ENCODE measurements at places on chromosomes 12 and 14.

GRCh38 chr12:85468356-85469157 lies 188.5 kb downstream of the ALX1 start:
- DNase-seq: no peak

DNA sequence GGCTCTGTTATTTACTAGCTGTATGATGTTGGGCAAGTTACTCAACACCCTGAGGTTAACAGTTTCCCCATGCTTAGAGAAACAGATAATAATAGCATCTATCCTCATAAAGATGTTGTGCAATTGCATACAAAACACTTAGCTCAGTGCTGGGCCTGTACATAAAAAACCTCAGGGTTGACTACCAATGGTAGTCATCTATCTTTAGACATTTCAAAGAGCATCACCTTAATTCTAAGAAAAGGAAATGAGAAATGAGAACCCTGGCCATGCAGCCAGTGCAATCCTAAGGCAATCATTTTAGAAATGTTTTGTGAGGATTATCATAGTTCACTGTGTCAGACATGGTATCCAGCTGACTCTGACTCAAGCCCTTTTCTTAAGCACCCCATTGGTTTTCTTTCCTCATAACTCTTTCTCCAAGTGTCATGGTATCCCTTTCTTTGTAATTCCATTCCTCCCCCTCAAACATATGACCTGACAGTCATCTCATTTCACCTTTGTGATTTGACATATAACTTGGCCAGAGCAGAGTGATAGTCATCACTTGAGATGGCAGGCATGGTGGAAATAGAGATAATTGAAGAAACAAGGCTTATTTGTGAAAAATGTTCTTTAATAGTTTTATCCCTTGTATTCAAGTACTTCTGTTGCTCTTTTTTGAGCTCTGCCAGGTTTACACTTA lies 29.5 kb upstream of the OSBPL8 start:
- no peak for DNase-seq

DNA sequence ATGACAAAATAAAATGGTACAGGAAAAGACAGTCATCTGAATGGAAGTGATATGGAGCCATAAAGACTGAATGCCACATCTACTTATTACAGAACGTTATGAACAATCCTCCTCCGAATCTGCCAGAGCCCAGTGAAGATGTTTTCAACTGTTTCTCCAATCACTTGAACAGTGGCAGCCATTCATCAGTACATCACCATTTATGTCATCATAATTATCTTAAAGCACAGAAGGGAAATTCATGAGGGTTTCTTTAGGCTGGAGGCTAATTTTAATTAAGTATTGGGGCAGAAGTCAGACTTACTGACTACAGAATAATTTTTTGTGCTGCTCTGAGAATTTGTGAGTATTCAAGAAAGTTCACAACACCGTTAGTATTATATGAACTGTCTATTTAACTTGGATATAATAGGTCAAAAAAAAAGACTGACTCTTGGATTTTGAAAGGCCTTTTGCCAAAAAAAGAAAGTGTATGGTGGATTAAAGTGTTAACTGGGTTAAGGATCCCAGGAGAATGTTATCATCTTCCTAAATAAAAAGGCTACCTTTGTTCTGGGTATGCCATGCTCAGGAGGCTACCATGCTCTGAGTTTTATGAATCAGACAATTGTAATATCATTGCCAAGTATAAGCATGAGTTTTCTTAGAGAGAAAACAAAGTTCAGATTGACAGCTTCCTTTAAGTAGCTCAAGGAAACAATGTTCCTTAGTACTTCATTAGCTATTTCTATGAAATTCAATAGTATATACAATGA lies 40.1 kb downstream of the PDZRN4 start:
- no peak for DNase-seq

GRCh38 chr12:76085520-76085868 lies 1.0 kb upstream of the NAP1L1 start:
- no peak for DNase-seq

- no peak for DNase-seq
Observed at GRCh38 chr12:63876980-63877379, 32.5 kb downstream of the SRGAP1 start.

GRCh38 chr14:51865953-51866747 lies 5.7 kb downstream of the GNG2 start:
- no peak for DNase-seq

- no peak for DNase-seq
Observed at GRCh38 chr14:56081139-56081538, 37.1 kb upstream of the PELI2 start.

GRCh38 chr14:38042322-38042721 lies 165.4 kb upstream of the SSTR1 start:
- DNase-seq: no peak

DNA sequence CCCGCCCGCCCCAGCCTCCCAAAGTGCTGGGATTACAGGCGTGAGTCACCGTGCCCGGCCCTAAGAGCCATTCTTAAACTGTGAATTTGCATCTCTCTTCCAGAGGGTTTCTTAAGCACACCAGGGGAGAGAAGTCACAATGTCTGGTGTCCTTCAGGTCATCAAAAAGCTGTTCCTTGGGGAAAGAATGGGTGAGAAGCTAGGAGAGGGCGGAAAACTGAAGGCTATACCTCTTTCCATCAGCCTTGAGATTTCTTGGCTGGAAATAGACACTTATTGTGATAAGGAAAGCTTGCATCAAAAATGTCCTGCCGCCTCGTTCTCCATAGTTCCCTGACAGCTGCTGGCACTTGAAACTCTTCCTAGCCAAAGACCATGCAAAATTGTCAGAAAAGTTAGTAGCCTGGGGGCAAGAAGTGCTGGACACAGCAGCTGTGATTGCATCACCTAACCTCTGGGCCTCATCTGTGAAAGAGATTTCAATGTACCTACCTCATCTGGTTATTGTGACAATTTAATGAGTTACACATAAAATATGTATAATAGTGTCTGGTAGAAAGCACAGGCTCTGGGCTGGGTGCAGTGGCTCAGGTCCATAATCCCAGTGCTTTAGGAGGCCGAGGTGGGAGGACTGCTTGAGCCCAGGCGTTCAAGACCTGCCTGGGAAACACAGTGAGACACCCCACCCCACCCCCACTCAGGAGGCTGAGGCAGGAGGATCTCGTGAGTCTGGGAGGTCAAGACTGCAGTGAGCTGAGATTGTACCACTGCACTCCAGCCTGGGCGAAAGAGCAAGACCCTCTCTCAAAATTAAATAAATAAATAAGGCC lies 9.7 kb upstream of the UBC start:
- DNase-seq: no peak

- no peak for DNase-seq
Observed at GRCh38 chr14:77133720-77134338, 7.8 kb downstream of the ZDHHC22 start.

- no peak for DNase-seq
Observed at GRCh38 chr14:22383515-22384166, 205.4 kb downstream of the DAD1 start.

DNA sequence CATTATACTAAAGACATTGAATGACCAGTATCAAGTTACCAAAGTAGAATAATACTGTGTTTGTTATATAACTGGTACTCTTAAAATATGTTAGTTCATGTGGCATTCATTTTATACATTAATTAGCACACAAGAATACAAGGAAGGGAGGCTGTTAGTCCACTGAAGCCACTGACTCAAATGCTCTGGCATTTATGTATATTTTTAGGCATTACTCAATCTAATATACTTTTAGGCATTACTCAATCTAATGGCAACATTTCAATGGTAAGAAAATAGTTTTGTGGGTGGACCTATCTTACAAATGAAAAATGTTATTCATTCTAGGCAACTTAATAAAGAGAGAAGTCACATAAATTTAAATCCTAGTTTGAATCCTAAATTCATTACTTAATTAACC lies 874.4 kb upstream of the USP15 start:
- no peak for DNase-seq

DNA sequence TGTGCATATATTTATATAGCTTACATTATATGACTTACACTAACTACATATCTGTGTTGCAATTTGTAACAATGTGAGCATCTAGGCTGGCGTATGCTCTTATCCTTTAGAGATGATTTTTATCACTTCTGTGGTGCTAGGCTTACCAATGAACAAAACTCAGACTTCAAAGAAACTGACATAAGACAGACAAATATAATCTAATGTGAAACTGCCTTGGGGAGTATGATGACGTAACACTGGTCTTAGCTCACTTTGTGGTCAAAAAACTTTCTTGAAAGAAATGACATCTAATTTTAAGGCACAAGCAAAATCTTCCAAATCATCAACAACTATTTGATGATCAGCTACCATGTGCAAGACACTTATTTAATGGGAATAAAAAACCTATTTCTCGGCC lies 50.0 kb downstream of the SOX5 start:
- no peak for DNase-seq

DNA sequence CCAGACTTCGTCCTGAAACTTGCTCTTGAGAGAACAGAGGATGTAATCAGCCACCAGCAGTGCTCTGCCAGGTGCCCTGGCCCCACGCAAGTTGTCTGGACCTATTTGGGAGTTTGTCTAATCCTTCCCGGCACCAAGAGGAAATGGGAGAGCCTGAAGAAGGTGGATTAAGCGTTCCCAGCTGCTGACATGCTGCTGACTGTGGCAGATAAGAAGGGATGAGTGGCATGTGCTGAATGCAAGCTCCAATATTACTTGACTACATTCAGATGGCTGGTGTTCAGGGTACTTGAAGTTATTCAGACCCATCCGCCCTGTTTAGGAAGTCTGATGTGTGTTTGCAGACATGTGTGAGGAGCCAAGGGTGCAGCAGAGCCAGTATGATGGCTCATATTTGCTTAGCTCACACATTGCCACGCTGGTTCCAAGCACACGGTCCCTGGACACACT lies 440.6 kb upstream of the CCDC196 start:
- no peak for DNase-seq

DNA sequence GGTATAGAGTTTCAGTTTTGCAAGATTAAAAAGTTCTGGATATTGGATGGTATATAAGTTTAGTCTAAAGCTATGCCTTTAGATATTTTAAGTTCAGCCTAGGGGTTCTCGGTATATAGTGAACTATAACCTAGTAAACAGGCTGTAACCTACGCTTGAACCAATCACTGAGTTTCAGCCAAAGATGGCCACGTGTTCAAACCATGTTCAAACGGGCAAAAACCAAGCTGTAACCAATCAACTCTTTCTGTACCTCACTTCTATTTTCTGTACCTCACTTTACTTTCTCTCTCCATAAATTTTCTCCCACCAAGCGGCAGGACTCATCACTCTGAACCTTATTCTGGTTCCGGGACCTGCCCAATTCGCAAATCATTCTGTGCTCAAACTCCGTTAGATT lies 1.4 kb downstream of the TMBIM4 start:
- DNase-seq: no peak

DNA sequence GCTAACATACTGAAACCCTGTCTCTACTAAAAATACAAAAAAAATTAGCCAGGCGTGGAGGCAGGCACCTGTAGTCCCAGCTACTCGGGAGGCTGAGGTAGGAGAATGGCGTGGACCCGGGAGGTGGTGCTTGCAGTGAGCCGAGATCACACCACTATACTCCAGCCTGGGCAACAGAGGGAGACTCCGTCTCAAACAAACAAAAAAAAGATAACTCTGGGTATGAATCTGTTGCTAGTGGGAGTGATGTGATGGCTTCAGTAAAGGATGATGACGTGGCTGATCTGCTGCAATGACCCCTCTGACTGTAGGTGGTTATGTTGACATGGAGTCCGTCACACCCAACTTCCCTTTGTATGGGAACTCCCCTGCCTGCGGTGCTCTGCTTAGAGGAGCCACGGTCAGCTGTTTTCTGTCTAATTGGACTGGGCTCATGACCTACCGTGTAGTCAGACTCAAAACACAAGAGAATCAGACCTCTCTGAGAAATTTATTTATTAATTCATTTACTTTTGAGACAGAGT lies 59.1 kb upstream of the MED13L start:
- DNase-seq: no peak

GRCh38 chr12:93156086-93156716 lies 221.5 kb upstream of the NUDT4 start:
- DNase-seq: no peak

DNA sequence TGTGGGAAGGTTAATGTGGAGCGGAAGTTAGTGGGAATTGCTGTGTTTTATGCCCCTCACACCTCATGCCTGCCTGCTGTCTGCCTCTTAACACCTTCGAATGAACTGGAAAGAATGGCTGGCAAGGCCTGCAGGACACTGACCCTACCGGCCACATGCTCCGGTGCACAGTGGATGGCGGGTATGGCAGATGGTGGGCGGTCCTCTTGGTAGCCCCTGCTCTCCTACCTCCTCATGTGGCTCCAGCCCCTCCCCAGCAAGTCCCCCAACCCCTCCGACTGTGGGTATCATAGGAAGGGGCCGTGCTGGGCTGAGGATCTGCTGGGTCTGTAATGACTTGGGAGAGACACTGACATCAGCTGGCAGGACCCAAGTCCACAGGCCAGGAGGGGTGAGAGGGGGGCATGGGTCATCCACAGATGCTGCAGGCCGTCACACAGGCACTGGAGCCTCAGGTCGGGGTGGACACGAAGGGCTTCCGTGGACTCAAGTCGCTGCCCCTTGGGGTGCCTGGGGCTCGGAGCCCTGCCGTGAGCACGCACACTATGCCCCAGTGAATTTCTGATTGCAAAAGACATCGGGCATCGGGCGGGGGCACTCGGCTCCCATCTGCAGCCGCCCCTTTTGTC lies 77.4 kb downstream of the KIF26A start:
- DNase-seq: no peak

GRCh38 chr12:43841253-43841652 lies 5.4 kb downstream of the TMEM117 start:
- DNase-seq: no peak

DNA sequence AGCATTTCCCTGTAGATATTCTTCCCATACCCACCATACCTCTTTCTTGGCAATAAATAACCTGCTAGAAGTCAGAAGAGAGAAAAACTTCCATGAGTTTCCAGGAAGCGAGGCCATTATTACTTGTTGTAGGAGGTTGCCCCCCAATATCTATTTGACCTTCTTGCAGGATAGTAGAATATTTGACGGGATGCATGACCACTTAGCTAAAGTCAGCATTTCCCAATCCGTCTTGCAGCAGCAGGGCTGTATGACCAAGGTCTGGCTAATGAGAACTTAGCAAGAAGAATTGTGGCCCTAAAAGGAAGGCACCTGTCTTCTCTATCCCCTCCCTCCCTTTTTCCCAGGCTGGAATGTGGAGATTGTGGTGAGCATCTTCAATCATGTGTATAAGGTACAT lies 51.5 kb downstream of the NINJ2 start:
- no peak for DNase-seq

DNA sequence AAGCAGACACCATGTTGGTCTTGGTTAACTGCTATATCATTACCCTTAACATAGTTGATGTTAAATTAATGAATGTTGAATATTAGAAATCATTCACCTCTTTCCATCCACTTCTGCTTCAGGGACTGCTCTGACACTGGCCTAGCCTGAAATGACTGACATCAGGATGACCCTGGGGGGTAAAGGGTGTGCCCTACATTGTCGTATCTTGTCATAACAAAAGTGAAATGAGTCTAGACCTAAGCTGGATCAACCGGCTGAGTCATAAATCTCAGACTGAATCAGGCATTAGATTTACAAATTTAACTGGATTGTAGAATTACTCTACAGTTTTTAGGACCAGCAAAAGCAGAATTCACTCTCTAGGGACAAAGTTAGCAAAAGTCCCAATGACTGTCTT lies 35.3 kb downstream of the KICS2 start:
- DNase-seq: no peak

- DNase-seq: no peak
Observed at GRCh38 chr12:95262808-95263207, 45.2 kb downstream of the VEZT start.

- DNase-seq: no peak
Observed at GRCh38 chr12:19778797-19779196, 339.5 kb downstream of the AEBP2 start.
